ENCODE measurements at places on chromosomes 3 and 15. TPM values are rescaled to one million over a fixed set of nuclear protein-coding genes. Genes with fewer than 3 reads are reported as not detected.

Gene CCR9
- not detected for total RNA-seq

DNA sequence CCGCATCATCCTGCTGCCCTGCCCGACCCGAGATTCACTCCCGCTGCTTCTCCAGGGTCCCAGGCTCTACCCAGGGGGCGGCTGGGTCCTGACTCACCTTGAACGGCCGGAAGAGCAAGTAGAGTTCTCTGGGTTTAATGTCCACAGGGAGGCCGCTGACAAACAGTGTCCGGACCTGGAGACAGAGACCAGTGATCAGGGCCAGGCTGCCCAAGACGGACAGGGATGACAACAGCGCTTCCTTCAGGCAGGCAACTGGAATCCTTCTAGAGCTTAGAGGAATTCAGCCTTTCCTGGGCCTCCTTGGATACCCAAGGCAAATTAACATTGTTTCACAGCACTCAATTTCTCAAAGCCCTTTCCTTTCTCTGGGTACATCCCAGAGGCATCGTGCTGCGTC, 23.9 kb downstream of the RBPMS2 start:
- H3K27me3 ChIP-seq = no peaks in the 10 kb centered on the region
- H3K4me1 ChIP-seq = no peaks in the 10 kb centered on the region
- H3K27ac ChIP-seq = no peak overlapping the region
- H3K36me3 ChIP-seq = no peaks in the 10 kb centered on the region
- no peak for DNase-seq

DNA sequence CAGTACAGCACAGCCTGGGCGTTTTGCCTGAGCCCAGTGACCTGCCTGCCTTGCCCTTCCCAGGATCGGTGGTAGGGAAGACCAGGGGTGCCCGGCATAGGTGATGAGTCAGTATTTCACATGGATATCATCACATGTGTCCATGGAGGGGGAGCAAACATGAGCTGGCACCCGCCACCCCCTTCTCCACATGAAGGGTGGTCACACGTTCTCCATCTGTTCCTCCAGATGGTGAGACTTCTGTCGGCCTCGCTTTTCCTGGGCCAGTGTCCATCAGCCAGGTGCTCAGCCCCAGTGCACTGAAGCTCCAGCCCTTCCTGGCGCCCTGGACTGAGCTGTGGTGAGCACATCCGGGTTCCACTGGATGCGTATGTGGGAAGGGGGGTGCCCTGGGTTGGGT, 208.4 kb downstream of the UBE3A start:
- H3K27me3 ChIP-seq = no peaks in the 10 kb centered on the region
- no peak for DNase-seq
- H3K27ac ChIP-seq = no peak overlapping the region
- H3K4me3 ChIP-seq = no peak overlapping the region
- H3K4me1 ChIP-seq = no peaks in the 10 kb centered on the region
- H3K36me3 ChIP-seq = no peaks in the 10 kb centered on the region

Gene RGMA
- total RNA-seq = 5.7 TPM

Gene PRSS50
- 0.26 TPM for total RNA-seq

Gene ITGA11
- total RNA-seq = 7.3 TPM

- no peak for DNase-seq
- peak overlapping the region; percentile 85 for H3K4me3 ChIP-seq
- H3K36me3 ChIP-seq = no peaks in the 10 kb centered on the region
- peak overlapping the region; percentile 94 for H3K27ac ChIP-seq
- H3K27me3 ChIP-seq = no peaks in the 10 kb centered on the region
These were observed 2.3 kb downstream of the SERF2 start for GRCh38 chr15:43794269-43795037.

Gene PARP15
- 3.1 TPM for total RNA-seq

GRCh38 chr3:172442606-172443005, 5.7 kb downstream of the GHSR start:
- no peak overlapping the region for H3K27ac ChIP-seq
- H3K4me3 ChIP-seq = no peak overlapping the region
- no peaks in the 10 kb centered on the region for H3K36me3 ChIP-seq
- H3K4me1 ChIP-seq = no peaks in the 10 kb centered on the region
- H3K27me3 ChIP-seq = peaks cover 62% of the 10 kb centered on the region

Gene SYNPR
- total RNA-seq = not detected

GRCh38 chr3:81778678-81779182, 17.3 kb upstream of the GBE1 start:
- H3K36me3 ChIP-seq = no peaks in the 10 kb centered on the region
- H3K27me3 ChIP-seq = no peaks in the 10 kb centered on the region
- H3K4me1 ChIP-seq = no peaks in the 10 kb centered on the region
- no peak overlapping the region for H3K4me3 ChIP-seq
- DNase-seq = peak; percentile 44
- no peak overlapping the region for H3K27ac ChIP-seq

DNA sequence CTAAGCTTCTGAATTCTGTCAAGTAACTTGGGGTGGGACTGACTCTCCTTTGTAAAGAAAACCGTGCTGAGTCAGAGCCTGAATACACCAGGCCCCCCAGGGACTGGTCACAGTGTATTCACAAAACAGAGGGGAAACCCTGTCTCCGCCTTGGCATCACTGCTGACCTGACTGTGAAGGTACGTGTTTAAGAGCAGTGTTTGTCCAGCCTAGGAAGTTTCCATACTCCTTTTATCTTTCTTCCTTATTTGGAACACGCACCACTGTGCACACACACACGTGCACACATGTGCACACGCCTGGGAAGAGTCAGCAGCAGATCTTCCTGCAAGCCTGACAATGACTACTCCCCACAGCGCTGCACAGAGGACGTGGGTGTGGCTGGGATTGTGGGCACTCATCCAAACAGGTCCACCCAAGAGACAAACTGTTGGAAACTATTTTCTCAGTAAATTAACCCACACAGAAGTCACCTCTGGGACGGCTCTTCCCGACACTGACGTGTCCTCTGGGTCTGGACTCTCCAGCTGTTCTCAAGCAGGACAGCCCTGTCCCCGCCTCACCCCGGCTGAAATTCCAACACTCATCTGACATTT, 87.7 kb downstream of the ATP10A start:
- H3K4me1 ChIP-seq = peaks cover 3% of the 10 kb centered on the region
- no peak overlapping the region for H3K27ac ChIP-seq
- H3K27me3 ChIP-seq = no peaks in the 10 kb centered on the region
- no peak for DNase-seq

DNA sequence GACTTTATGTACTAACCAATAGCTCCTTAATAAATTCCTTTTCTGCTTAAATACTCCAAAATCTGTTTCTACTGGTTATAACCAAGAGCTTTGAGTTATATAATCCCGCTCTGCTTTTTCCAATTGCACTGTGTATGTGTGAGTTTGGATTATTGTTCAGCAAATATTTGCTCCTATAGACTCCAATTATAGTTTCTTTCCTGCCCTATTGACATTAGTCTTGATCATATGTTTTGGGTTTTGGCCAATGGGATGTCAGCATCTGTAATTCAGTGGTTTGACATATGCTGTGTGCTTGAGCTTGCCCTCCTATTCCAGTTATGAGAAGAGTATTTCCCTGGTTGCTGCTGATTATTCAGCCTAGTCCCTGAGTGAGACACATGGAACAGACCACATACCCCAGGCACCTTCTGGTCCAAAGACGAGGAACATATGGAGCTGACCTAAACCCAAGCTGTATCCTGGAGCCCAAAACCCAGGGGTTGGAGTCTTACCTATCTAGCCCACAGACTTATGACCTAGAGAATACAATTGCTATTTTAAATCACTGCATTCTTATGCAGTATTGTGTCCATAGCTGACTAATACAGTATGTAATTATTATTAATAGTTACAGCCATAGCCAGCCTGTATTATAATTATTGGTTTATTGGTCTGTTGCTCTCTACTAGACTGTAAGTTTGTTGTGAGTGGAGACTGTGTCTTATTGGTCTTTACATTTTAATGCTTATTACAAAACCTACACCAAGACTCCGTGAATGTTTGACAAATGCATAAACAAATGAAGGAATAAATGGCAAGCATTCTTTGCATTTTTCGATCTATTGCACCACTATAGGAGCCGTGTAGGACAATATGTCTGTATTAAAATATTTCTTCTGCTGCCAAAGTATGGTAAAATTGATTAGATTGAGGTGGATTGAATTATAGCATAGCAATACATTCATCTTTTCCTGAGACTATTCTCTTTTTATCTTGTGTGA, 11.7 kb upstream of the ZNF280D start:
- H3K36me3 ChIP-seq = no peaks in the 10 kb centered on the region
- no peak overlapping the region for H3K4me3 ChIP-seq
- H3K27ac ChIP-seq = no peak overlapping the region
- no peak for DNase-seq

Gene FEZF2
- not detected for total RNA-seq

GRCh38 chr15:60278879-60279278, 118.9 kb downstream of the ANXA2 start:
- no peak for DNase-seq
- no peaks in the 10 kb centered on the region for H3K36me3 ChIP-seq
- H3K4me3 ChIP-seq = no peak overlapping the region

GRCh38 chr3:139558351-139559266, 19.1 kb upstream of the RBP1 start:
- H3K4me3 ChIP-seq = no peak overlapping the region
- H3K4me1 ChIP-seq = no peaks in the 10 kb centered on the region
- H3K27ac ChIP-seq = no peak overlapping the region
- H3K27me3 ChIP-seq = no peaks in the 10 kb centered on the region

GRCh38 chr3:185024406-185024805, 128.5 kb downstream of the C3orf70 start:
- no peaks in the 10 kb centered on the region for H3K4me1 ChIP-seq
- no peak overlapping the region for H3K27ac ChIP-seq
- no peak overlapping the region for H3K4me3 ChIP-seq
- no peak for DNase-seq
- peaks cover 38% of the 10 kb centered on the region for H3K36me3 ChIP-seq
- H3K27me3 ChIP-seq = no peaks in the 10 kb centered on the region

DNA sequence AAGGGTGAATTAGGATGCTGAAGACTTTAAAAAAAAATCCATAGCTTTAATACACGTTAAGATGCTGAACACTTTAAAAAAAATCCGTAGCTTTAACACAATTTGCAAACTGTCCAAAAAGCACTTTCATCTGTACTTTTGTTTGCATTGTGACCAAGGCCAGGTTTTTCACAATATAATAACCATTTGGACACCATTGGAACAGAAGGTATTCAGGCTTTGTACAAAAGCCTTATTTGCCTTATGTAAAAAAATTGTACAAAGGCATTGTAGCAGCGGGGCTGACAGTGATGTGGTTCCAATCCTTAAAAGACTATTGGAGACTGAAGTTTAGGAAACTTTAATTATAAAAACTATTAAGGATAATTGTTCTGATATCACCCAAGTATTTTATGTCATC, 15.2 kb upstream of the ICE2 start:
- no peak overlapping the region for H3K4me3 ChIP-seq
- no peak overlapping the region for H3K27ac ChIP-seq
- H3K27me3 ChIP-seq = no peaks in the 10 kb centered on the region
- H3K36me3 ChIP-seq = peaks cover 25% of the 10 kb centered on the region
- H3K4me1 ChIP-seq = no peaks in the 10 kb centered on the region

GRCh38 chr3:21585216-21585740, 165.7 kb downstream of the ZNF385D start:
- no peaks in the 10 kb centered on the region for H3K27me3 ChIP-seq
- no peak for DNase-seq
- H3K4me1 ChIP-seq = no peaks in the 10 kb centered on the region
- no peaks in the 10 kb centered on the region for H3K36me3 ChIP-seq
- H3K27ac ChIP-seq = no peak overlapping the region

GRCh38 chr3:169668072-169668956, 4.8 kb upstream of the MECOM start:
- peaks cover 50% of the 10 kb centered on the region for H3K27me3 ChIP-seq
- DNase-seq = peak; percentile 55
- H3K36me3 ChIP-seq = no peaks in the 10 kb centered on the region
- peaks cover 27% of the 10 kb centered on the region for H3K4me1 ChIP-seq
- peak overlapping the region; percentile 24 for H3K4me3 ChIP-seq
- peak overlapping the region; percentile 81 for H3K27ac ChIP-seq

GRCh38 chr15:100570735-100571313, 31.2 kb downstream of the LINS1 start:
- no peak overlapping the region for H3K4me3 ChIP-seq
- no peaks in the 10 kb centered on the region for H3K36me3 ChIP-seq
- no peak for DNase-seq
- H3K4me1 ChIP-seq = peaks cover 17% of the 10 kb centered on the region
- no peaks in the 10 kb centered on the region for H3K27me3 ChIP-seq

DNA sequence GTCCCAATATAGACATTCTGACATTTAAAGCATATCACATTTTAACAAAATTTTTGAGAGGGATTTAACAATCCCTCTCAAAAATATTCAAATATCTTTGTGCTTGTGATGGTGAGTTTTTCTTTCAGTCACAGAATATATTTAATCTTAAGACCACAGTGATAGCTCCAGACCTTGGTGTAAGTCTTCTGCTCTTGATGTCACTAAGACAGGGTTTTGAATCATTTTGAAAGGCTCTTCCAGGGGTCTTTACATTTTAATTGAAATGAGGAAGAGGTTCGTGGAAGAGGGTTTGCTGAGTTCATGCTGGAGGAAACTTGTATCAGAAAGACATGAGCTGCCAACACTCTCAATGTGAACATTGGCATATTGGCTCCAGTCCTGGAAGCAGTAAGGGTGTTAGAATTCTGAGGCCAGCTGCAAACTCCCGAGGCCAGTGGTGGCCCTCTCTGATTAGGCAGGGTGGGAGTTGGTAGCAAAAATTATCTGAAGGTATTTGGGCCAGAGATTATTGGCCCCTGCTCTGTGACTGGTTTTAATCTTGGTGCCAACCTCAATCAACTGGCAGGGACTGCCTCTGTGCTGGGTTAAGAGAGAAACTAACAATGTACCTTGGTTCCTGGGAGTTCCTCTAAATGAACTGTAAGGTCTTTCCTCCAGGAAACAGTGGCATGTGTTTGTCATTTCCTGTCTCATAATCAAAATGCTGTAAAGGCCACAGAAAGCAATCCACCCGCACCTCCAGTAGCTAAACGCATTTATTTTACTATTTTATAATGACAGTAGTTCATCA, 5.3 kb downstream of the POU1F1 start:
- H3K27ac ChIP-seq = no peak overlapping the region
- H3K4me1 ChIP-seq = no peaks in the 10 kb centered on the region
- no peak for DNase-seq
- H3K4me3 ChIP-seq = no peak overlapping the region
- peaks cover 3% of the 10 kb centered on the region for H3K27me3 ChIP-seq

DNA sequence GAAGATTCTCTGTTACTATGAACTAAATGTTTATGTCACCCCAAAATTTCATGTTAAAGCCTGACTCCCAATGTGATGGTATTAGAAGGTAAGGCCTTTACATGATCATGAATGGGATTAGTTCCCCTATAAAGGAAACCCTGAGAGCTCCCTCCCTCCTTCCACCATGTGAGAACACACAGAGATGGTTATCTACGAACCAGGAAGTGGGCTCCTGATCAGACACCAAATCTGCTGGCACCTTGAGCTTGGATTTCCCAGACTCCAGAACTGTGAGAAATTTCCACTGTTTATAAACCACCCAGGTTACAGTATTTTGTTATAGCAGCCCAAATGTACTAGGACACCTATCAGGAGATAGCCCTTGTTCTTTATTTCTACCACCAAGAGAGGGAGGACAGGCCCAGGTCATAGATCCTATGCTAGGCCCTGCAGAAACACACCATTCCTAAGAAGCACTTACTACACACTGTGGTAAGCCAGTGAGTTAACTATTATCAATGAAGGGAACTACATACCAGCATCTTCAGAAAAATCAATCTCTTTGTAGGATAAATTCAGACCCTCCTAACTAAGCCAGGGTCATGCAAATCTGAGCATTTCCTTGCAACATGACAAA, 59.0 kb downstream of the PRKAR2A start:
- no peak for DNase-seq
- no peak overlapping the region for H3K27ac ChIP-seq
